ENCODE measurements at places on chromosomes 11 and 22. TPM values are rescaled to one million over a fixed set of nuclear protein-coding genes. Genes with fewer than 3 reads are reported as not detected.

ADAMTS15 gene
- 1.1 TPM for total RNA-seq

PRAME gene
- not detected for total RNA-seq

MOGAT2 gene
- not detected for total RNA-seq

CREB3L1 gene
- total RNA-seq = 1.6 TPM

GPR83 gene
- total RNA-seq = 0.38 TPM

ASRGL1 gene
- total RNA-seq = 46.3 TPM

GGTLC2 gene
- not detected for total RNA-seq

OR51B2 gene
- not detected for total RNA-seq

OSM gene
- not detected for total RNA-seq

SLC29A2 gene
- 32.1 TPM for total RNA-seq

GAL3ST3 gene
- 23.1 TPM for total RNA-seq

SPI1 gene
- 0.42 TPM for total RNA-seq

USP2 gene
- total RNA-seq = 2.8 TPM

PDE2A gene
- total RNA-seq = 2.9 TPM

F2 gene
- 0.33 TPM for total RNA-seq

OR52E8 gene
- not detected for total RNA-seq

POU2AF2 gene
- not detected for total RNA-seq

C11orf91 gene
- total RNA-seq = not detected

OR52H1 gene
- 0.30 TPM for total RNA-seq
